Effector memory CD8-positive, alpha-beta T cell (primary cell): ENCODE measurements at places on chromosomes 6 and 20.

DNA sequence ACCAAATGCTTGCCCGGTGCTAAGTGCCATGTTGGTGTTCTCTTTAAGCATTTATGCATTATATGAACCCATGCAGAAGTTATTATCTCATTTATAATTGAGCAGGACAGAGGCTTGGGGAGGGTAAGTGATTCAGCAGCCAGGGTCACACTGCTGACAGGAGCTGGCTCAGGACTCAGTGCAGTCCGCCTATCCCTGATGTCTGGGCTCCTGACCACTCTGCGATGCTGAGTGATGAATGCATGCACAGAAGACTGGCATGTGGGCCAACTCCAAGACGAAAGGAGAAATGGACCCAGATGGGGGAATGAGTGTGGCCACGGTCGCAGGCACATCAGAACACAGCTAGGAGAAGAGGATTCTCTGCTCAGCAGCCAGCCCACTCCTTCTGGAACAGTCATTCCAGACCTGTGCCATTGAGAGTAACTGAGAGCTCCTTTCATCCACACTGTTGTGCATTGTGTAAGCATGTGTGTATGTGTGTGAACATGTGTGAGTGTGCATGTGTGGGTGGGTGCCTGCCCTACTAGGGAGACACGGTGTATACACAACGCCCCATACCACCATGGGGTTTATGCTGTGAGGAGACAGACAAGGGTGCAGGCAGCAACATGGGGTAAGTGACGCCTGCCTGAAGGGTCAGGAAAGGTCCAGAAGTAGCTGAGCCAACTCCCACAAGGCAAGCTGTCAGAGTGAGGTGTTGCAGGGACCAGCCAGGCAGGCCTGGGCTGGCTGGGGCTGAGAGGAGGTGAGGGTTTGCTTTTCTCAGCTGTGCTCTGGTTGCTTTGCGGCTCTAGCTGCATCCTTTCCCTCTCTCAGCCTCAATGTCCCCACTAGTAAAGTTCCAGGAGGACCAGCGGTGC, 97.8 kb upstream of the PMEPA1 start:
- DNase-seq = no peak

DNA sequence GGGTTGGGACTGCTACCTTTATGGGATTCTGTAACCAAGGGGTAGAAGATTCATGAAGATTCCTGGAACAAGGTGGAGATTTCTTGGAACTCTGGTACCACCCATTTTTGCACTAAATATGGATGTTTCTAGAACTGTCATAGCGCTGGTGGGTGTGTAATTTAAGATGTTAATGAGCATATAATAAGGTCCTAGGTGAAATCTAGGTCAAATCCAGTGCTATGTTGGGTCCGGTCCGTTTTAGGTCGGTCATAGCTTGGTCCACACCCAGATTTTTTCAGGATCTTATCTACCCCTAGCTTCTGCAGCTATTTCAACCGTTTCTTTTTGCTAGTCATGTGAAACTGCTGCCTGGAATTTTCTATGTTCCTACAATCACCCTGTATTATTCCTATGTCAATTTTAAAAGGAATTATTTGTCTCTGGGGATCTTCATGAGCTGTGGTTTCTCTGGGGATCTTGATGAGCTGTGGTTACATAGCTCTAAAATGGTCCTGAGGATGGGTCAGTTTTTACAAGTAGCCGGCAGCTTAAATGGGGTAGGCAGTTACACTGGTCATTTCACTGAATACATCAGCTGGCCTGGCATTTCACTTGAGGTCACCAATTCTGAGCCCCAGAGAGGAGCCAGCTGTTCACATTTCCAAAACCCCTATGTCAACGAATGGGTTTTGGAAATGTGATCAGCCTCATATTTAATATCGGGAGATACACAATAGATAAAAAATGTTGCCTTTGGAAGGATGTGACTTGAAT, 652.3 kb upstream of the FLRT3 start:
- DNase-seq = no peak

DNA sequence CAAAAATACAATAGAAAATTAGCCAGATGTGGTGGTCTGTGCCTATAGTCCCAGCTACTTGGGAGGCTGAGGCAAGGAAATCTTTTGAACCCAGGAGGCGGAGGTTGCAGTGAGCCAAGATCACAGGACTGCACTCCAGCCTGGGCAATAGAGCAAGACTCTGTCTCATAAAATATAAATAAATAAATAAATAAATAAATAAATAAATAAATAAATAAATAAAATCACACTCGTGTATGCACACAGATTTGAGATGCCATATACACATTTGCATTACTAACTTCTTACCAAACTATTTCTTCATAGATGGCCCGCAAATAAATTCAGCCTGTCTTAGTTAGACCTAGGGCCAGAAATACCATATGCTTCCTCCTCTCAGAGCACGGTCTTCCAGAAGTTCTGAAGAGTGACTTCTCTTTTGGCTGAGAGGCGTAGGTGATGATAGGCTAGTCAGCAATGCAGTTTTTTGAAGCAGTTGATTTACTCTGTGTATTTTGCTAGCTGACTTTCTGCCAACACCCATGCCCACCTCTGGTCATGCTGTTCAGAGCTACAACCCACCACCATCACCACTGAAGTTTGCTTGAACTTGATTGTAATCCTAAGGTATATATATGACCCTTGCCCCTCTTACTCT, 150.1 kb downstream of the SASH1 start:
- no peak for DNase-seq

GRCh38 chr20:63084563-63084927, 77.8 kb upstream of the BHLHE23 start:
- DNase-seq = no peak

DNA sequence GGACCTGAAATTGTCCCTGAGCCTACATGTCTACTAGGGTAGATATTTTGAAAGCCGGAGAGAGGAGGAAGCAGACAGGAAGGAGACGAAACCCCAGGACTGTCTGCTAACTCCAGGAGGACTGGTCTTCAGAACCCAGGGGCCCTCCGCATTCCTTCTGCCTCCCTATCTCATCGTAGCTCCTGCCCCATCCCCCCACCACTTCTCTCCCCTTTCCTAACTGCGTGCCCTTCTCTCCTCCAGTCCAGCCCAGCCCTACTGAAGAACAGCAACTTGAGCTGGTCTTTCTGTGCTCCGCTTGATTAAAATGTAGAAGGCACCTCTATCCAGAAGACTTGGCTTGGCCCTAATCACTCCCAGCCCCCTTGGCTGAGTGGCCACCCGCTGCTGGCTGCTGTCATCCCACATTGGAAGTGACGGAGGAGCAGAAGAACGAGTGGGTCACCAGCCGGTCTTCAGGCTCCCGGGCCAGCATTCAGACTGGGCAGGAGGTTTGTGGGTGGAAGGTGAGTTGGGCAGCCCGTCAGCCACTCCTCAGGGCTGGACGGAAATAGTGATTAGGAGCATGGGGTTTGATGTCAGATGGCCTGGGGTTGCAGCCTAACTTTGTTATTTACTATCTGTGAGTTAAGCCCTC, 28.8 kb upstream of the ANGPT4 start:
- no peak for DNase-seq
